G401 (cell line): ENCODE measurements at places on chromosomes 2 and 18.

DNA sequence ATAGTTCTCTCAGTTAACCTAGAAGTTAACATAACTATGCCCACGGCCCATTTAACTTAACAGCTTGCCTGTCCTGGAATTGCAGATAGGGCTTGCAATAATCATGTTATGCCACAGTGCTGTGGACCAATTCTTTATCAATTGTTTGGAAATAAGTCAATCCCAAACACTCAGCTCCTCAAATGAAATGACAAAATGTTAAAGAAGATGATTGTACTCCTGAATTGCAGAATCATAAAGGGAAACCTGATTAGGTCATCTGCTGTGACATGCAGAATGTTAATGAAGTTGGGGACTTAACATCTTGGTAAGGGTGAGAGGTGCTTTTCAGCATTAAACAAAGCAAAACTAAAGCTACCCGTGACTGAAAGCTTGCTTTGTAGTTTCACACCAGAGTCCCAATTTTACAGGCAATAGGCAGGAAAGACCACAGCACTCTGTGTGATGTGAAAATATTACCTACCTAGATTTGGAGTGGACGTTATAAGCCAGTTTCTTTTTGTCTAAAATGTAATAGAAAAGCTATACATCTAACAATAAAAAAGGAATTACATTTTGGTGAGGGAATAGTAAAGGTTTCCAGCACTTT is 364.0 kb downstream of the GPD2 start:
- DNase-seq, result peak; percentile 4

DNA sequence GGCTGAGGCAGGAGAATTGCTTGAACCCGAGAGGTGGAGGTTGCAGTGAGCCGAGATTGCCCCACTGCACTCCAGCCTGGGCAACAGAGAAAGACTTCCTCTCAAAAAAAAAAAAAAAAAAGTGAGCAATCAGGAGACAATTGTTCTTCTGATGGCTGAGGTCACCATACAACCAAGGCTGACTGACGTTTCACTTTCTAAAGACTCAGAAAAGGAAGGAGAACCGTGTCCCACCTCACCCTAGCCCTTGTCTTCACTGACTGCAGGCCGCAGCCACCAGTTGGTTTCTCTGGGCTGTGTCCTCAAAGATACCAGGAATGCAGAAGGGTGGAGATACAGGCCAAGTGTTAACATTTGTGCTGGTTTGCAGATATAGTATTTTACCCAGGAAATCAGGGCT is 7.7 kb upstream of the SLC35F6 start:
- DNase-seq, result no peak

DNA sequence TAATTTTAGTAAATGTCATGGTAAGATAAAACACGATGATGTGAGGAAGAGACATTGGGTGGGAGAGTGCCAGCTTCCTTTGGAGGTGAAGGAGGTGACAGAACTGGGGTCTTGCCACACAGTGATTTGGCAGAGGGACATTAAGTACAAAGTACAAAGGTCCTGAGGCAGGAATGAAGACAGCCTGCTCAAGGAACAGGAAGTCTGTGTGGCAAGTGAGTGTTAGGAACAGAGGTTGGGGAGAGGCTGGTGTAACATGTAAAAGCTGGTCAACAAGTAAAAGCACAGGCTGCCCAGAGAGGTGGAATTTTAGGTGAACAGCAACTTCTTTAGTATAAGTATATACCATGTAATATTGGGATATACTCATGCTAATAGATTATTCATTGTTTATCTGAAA is 73.1 kb downstream of the INPP5D start:
- DNase-seq, result no peak

DNA sequence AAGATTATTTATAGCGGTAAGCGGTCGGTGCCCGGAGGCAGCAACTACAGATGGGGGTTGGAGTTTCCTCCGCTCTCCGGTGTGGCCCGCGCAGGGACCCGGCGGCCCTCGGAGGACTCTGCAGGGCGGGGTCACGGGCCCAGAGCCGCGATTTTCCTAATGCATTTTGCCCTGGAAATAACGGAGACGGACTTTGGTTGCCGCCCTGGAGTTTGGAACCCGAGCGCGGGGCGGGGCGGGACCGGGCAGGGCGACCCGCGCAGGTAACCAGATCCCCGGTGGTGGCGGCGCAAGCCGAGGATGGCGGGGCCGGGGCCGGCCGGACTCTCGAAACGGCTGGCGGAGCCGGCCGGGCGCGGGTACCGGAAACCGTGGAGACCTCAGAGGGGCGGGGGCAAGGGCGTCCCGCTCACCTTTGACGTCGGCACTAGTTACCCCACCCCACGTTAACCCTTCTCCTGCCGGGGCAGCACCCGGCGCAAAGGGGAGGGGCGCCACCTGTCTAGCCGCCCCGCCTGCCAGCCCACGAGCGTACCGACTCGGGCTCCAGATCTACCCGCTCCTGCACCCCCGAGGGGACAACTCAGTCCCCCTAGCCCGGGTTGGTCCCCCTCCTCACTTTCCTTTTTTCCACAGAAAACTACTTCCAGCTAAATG is 2.9 kb downstream of the CYP26B1 start:
- DNase-seq, result peak; percentile 63

DNA sequence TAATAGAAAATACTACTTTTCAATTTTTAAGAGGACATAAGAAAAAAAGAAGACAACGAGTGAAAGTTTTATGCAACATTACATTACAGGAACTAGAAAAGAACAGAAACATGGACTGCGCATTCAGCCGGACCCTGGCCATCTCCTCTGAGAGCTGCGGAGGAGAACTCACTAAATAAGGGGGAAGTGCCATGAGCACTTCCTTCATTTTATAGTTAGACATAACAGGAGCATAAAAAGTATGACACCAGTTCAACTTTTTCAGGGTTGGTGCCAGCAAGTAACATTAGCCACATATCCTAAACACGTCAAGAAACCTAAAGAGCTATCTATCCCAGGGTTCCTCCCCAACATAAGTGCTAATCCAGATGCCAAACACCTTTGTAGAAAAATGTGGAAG is 78.0 kb upstream of the SERTAD2 start:
- DNase-seq, result no peak

DNA sequence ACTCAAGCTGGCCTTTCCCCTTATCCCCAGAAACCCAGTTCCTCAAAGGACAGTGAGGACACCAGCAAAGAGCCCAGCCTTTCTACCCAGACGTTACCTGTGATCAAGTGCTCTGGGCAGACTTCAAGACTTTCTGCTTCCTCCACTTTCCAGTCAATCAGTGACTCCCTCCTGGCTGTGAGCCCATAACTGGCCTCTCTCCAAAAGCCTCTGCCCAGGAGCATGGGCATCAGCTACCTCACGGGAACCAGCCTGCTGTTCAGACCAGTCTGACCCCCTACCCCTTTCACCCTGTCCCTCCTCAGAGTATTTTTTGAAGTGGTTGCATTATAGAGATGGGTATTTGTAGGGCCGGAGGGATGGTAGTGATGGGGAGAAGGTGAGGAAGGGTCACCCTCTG is 27.7 kb upstream of the CYP27A1 start:
- no peak for DNase-seq

- no peak for DNase-seq
Observed at GRCh38 chr2:64692401-64692800, 38.7 kb upstream of the SERTAD2 start.

DNA sequence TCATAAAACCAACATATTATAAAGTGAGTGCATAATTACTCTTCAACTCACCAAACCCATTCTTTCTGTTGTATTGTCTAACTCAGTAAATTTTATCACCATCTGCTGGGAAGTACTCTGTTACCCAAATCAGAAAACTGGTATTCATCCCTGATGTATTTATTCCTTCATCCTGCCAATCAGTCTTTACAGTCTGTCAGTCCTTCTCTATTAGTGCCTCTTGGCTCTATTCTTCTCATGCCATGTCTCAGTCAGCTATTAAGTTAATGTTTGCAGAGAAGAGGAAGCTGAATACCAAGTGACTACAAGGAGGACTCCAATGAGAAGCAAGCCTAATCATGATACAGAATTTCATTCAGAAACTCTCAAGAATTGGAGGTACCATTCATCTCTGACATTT is 631.2 kb downstream of the CPS1 start:
- no peak for DNase-seq

DNA sequence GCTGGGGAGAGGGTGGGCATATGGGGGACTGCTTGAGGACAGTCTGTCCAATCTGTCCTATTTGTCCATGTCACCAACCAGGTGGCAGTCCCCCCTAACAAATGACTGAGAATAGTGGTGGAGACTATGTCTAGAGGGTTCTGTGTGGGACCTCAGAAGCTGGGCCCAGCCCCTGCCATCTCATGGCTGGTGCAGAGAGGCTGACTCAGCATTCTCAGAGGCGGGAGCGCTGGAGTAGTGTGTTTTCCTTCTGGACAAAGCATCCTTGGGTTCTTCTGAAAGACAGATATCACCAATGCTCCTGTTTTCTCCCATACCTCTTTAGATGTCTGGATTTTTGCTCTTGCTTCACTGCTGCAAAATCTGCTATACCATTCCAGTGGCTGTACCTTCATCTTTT is 44.1 kb upstream of the SP140L start:
- no peak for DNase-seq

- no peak for DNase-seq
Observed at GRCh38 chr2:181241797-181242196, 215.4 kb upstream of the ITGA4 start.

DNA sequence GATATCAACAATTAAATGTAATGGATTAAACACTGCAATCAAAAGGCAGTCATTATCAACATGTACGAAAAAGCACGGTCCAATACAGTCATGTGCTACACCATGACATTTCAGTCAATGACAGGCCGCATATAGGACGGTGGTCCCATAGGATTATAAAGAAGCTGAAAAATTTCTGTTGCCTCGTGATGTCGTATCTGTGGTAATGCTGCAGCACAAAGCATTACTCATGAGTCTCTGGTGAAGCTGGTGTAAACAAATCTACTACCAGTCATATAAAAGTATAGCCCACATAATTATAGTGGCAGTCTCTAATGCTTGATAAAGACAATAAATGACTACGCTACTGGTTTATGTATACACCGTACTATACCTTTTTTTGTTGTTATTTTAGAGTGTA is 58.4 kb downstream of the RABL2A start:
- no peak for DNase-seq

- peak; percentile 39 for DNase-seq
Observed at GRCh38 chr2:71150082-71150816, 19.8 kb downstream of the MPHOSPH10 start.

DNA sequence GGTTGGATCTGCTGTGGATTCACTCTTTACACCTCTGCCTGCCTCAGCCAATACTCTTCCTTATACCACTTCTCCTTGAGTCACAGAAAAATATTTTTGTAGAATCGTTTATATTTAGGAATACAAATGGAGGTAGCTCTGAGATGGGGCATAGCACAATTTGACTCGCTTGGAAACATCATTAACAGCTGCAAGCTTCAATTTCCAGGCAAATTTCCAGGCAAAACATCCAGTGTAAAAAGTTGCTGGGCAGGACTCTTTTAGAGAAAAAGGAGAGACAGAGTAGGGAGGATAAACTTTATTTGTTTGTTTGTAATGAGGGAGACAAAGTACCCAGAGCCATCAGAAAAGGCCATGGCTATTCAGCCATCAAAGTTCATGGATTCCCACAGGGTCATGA is 74.4 kb upstream of the SOX11 start:
- DNase-seq, result no peak

GRCh38 chr2:118881490-118882129 is 34.2 kb upstream of the EN1 start:
- DNase-seq, result peak; percentile 71

DNA sequence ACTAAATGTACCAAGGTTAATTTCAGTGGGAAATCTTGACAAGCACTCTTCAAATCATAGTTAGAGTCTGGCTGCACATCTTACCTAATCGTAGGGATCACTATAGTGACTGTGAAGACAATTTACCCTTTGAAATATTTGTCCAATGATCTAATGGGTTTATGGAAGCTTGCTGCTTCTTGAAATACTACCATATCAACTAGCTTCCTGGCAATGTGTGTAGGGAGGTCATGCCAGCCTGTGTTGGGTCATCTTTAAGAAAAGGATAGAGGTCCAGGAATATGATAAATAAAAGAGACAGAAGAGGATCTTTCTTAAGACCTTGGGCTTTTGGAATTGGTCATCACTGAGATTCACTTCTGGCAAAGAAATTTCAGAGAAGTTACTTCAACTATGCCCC is 84.4 kb downstream of the POLE4 start:
- DNase-seq, result no peak

DNA sequence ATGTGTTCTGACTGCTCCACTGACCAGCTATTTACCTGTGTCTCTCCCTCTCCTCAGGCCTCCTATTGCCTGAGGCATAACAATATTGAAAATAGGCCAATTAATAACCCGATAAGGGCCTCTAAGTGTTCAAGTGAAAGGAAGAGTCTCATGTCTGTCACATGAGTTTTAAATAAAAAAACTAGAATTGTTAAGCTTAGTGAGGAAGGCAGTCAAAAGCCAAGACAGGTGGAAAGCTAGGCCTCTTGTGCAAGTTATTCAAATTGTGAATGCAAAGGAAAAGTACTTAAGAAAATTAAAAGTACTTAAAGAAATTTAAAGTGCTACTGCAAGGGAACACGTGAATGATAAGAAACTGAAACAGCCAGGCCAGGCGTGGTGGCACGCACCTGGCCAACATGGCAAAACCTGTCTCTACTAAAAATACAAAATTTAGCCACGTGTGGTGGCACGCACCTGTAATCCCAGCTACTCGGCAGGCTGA is 44.9 kb upstream of the TAF4B start:
- no peak for DNase-seq

GRCh38 chr2:135728064-135728743 is 13.5 kb upstream of the UBXN4 start:
- no peak for DNase-seq

DNA sequence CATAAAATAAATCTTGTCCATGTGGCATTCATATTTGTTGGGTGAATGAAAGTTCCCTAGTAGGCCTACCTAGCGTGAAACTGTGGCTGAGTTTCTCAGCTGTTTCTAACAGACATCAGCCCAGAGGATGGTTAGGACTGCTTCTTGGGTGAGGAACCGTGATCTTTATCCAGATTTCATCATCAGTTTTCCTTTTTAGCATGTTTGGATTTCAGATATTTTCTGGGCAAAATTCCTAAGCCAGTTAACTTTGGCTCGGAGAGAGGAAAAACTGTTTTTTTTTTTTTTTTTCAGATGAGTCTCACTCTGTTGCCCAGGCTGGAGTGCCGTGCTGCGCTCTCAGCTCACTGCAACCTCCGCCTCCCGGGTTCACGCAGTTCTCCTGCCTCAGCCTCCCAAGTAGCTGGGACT is 53.5 kb downstream of the DGKD start:
- no peak for DNase-seq

GRCh38 chr2:1047485-1047884 is 96.8 kb downstream of the SNTG2 start:
- DNase-seq, result no peak

GRCh38 chr2:113980946-113981345 is 91.1 kb downstream of the ACTR3 start:
- DNase-seq, result no peak

GRCh38 chr2:127577973-127578372 is 42.5 kb downstream of the MYO7B start:
- DNase-seq, result no peak

GRCh38 chr2:189134485-189134884 is 45.1 kb downstream of the COL5A2 start:
- no peak for DNase-seq

- no peak for DNase-seq
Observed at GRCh38 chr18:74251297-74252038, 40.3 kb downstream of the CYB5A start.
